ENCODE measurements at places on chromosomes 6 and 20.

- no peak for DNase-seq
Observed at GRCh38 chr6:34445313-34445860, 19.5 kb upstream of the RPS10 start.

- no peak for DNase-seq
Observed at GRCh38 chr20:4266183-4266582, 250.8 kb upstream of the RNF24 start.

DNA sequence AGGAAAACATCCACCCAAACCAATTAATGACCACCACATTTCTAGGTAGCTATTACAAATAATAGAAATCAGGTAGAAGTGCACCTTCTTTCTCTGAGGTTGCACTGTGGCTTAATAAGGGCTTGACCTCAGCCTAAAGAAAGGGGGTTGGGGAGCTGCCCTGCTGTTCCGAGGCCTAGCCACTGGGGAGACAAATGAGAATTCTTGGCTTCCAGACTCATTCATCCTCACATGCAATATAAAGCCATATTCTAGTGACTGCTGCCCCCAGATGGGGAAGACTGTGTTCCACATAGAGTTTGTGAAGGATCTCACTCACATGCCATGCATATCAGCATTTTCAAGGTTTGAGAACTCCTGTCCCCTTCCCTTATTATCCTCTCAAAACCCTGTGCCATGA lies 22.9 kb downstream of the SAYSD1 start:
- DNase-seq, result no peak

- no peak for DNase-seq
Observed at GRCh38 chr6:47897247-47897646, 115.4 kb downstream of the OPN5 start.

GRCh38 chr6:109336221-109336961 lies 45.9 kb downstream of the CD164 start:
- DNase-seq, result no peak

DNA sequence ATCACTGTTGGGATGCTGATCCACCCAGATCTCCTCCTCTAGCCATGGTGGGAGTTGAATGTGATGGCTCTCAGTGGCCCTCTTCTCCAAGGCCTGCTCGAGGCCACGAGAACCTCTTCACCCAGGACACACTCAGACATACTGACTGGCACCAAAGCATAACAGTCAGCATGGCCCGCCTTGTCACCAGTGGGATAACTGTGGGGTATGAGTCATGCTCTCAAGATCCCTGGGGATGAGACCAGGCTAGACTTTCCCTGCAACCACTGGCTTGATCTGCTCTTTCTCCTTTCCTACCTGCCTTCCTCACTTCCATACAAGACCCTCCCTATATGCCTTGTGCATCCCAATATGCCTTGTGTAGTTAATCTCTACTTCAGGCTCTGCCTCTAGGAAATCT lies 66.8 kb downstream of the RIN2 start:
- no peak for DNase-seq

Data from chondrocyte (in vitro differentiated cells).